HCEC 1CT (cell line): ENCODE measurements at places on chromosomes 4 and X.
A peak's percentile ranks its signal among the peaks of the same experiment; 100 is the strongest.

- peak; percentile 7 for DNase-seq
Observed at GRCh38 chrX:44747969-44748368, 95.9 kb upstream of the DUSP21 start.

DNA sequence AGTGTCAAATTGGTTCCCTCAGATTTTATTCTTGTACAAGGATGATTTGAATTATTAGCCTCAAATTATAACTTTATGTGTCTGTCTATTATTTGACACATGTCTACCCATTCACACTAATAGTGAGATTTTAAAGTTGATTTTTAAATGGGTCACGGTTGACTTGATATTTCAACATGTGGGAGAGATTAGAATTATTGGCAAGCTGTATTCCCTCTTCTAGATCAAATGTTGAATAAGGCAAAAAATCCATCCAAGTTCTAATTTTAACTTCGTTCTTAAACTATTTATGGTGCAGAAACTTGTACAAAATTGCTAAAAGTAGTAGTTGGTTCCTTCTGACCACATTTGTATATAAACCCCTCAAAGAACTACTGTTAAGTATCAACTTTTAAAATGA, 1498.0 kb downstream of the STIM2 start:
- DNase-seq = no peak

- peak; percentile 71 for DNase-seq
Observed at GRCh38 chr4:987624-988513, 1.0 kb downstream of the IDUA start.

DNA sequence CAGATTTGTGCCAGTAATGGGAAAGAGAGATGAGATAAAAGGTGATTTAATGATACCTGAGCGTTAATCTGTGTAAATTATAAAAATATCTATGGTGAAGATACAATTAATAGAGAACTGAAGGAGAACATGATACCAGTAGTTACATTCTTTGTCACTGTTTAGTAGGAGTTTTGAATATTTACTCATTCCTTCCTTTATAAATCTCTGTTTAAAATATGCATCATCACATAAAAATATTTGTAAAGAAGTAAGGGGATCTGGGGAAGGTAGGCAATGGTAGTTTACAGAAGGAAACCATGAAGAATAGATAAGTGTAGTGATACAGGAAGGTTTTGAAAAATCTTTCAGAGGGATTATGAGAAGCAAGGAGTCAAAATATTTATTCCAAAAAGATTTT, 190.6 kb upstream of the PCDH18 start:
- no peak for DNase-seq

DNA sequence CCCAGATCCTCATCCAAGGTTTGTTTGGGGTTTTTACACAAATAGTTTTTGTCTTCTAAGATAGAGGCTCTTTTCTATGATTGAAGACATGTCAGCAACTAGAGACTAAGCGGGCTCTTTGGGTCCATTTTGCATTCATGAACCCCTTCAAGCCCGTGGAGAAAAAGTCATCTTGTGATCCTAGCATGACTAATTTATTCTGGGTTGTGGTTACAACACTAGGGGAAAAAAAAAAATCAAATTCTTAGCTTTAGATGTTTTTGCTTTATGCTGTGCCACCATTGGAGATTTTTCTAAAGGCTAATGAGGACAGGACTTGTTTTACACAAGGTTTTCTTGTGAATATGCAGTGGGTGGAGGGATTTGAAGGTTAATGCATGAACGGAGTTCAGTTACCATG, 440.0 kb downstream of the PCDH7 start:
- no peak for DNase-seq

GRCh38 chr4:40722576-40723161, 27.1 kb upstream of the NSUN7 start:
- no peak for DNase-seq

DNA sequence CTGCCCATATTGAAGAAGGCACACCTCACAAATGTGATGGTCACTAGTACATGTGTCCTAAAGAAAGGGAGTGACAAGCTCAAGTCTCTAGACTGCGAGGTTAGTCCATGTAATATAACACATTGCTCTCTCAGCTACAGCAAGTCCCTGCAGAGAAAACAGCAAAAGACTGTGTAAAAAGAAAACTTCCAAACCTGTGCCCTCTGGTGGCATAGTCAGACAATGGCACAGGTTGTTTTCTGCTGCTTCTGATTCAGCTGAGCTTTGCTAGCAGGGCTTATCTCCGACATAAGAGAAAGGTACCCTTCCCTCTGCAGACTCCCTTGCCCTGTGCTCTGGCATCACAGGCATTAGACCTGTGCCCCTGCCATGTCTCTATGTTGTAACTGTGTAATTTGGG, 1.4 kb upstream of the SERPINA7 start:
- DNase-seq = no peak

DNA sequence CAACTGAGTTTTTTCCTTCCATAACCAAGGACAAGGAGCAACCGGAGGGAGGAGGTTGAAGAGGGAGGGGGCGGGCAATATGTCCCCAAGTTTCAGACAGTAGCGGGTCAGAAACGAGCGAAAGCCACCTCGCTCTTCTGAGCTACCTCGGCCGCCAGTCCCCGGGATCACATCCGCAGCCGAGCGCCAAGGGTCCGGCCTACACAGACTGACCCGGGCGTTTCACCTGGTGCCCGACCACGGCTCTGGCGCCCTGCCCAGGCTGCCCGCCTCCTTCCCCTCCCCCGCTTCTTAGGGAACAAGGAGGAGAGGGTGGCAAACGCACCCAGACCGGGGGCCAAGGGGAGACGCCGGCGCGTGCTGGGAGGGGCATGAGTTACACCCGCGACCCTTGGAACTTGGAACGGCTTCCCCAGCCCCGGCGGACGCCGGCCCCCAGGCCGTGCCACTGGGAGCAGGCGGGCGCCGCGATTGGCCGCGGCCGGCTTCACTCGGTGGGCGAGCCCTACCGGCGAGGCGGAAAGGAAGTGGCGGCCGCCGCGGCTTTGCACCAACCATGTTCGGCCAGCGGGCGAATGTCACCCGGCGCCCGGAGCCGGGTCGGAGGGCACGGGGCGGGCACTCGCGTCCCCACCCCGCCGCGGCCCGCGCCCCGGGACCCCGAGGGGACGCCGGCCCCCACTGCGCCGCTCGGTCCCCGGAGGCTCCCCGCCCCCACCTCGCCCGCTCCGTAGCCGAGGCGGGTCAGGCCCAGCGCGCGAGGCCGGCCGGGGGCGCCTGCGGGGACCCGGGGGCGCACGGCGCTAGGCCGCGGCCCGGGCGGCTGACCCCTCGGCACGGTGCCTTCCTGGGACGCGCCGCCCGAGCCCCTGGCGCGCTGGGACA, 1.5 kb downstream of the IRF2 start:
- DNase-seq = peak; percentile 34

DNA sequence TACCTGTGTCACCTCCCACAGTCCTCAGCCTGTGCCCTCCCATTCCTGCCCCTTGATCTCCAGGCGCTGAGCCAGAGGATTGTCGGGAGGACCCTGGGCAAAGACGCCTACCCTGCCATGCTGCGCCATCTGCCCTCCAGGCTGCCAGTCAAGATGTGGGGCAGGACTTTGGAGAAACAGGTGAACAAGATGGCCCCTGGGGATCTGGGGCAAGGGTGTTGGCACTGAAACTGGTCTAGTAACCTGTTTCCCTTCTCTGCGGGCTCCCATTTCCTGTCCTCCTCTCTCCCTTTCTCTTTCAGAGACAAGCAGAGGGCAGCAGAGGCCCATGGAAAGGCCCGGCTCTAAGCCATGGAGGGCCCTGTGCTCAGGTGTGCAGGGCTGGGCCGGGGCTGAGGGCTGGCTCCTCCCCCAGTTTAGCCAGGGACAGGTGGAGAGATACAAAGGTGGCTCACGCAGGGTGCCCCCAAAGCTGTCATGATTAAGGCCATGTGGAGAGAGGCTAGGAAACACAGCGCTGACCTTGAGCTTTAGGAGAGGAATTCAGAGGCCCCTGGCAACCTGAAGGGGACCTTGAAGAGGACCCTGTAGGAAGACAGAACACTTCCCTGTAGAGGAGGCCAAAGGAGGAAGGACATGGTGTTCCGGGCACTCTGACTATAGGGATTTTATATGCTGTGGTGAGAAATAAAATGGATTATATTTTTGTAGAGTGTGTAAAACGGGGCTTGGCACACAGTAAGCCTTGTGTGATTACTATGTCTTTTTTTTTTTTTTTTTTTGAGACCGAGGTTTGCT, at the start of gene GLOD5:
GLOD5 (plus strand) TSS at position 74 of the 798 bp plus-strand sequence; CDS start at position 118, 44 bp downstream.
- DNase-seq = no peak

DNA sequence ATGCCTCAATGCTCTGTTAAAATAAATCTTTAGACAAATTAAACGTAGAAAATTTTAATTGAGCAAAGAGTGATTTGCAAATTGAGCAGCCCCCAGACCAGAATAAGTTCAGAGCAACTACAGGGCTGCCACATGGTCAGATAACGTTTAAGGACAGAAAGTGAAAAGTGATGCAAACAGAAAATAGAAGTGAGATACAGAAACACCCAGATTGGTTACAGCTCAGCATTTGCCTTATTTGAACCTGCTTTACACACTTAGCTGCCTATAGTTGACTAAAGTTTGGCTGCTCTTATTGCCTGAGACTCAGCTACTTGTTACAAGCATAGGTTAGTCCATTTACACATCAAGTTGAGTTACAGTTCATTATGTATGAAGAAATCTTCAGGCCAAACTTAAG, 1800.8 kb upstream of the PCDH10 start:
- DNase-seq = no peak

DNA sequence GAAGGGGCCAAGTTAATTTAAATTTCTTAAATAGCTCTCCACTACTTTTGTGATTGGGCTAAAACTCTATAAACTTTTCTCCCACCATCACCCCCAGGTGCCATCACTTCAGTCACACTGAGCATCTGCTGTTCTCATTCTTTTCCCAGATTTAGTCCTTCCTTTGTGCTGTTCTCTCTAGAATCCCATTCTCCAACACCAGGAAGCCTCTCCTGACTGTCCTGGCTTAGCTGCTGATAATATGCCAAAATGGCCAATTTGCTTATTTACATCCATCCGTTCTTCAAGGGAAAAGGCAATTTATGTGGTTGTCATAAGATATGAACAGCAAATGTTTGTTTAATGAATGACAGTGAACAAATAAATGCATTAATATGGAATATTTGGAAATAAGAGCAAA, 44.1 kb downstream of the FGFBP1 start:
- no peak for DNase-seq

- DNase-seq = no peak
Observed at GRCh38 chrX:103513067-103513466, 6.2 kb downstream of the RAB40A start.

- DNase-seq = no peak
Observed at GRCh38 chr4:17492876-17493275, 19.0 kb downstream of the QDPR start.

- DNase-seq = no peak
Observed at GRCh38 chrX:111259559-111259958, 10.7 kb downstream of the CAPN6 start.

GRCh38 chr4:63717384-63717783, 691.9 kb downstream of the TECRL start:
- no peak for DNase-seq

DNA sequence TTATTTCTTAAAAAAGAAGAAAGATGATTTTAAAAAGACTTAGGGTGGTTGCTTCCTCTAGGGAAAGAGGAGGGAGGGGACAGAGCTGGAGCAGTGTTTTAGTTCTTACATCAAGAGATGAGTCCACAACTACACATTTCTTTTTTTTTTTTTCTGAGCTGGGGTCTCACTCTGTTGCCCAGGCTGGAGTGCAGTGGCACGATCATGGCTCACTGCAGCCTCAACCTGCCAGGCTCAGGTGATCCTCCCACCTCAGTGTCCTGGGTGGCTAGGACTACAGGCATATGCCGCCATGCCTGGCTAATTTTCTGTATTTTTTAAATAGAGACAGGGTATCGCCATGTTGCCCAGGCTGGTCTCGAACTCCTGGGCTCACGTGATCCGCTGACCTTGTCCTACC, 17.2 kb downstream of the SH3KBP1 start:
- DNase-seq = no peak

DNA sequence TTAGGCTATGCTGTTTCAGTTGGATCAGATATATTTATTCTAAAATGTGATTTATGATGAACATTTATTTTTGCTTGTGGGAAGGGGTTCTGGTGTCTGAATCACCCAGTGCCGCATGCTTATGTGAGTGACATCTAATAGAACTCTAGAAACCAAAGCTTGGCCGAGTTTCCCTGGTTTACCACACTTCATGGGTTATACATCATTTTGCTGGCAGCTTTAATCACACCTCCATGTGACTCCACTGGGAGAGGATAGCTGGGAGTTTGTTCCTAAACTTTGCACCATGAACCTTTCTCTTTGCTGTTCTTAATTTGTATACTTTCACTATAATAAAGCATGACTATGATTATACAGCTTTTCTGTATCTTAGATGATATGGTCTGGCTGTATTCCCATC, 382.9 kb downstream of the INPP4B start:
- DNase-seq = no peak

GRCh38 chr4:3780347-3781171, 14.4 kb downstream of the ADRA2C start:
- DNase-seq = no peak

DNA sequence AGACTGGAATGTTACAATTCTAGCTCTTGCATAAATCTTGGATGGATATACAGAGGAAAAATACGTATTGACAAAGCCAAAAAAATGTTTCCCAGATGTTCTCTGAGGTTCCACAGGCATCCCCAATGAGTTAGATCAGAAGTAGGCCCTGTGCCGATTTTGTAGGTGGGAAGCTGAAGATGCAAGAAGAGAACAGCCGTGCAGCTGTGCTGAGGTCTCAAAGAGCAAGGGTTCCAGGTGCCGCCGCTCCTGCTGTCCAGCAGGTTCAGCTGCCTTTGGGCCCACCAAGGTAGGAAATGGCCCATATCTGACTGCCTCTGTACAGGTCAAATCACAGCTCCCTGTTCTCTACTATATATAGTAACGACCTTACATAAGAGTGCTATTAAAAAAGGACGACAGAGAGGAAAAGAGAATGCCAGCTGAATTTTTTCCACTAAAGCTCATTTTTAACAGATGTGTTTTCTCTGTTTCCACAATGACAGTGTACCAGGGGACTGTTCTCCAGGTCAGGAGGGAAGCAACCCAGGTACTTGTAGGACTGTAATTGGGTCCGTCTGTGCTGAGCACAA, 155.6 kb downstream of the CBR4 start:
- no peak for DNase-seq

- DNase-seq = no peak
Observed at GRCh38 chr4:110638089-110638746, 15.3 kb upstream of the PITX2 start.

DNA sequence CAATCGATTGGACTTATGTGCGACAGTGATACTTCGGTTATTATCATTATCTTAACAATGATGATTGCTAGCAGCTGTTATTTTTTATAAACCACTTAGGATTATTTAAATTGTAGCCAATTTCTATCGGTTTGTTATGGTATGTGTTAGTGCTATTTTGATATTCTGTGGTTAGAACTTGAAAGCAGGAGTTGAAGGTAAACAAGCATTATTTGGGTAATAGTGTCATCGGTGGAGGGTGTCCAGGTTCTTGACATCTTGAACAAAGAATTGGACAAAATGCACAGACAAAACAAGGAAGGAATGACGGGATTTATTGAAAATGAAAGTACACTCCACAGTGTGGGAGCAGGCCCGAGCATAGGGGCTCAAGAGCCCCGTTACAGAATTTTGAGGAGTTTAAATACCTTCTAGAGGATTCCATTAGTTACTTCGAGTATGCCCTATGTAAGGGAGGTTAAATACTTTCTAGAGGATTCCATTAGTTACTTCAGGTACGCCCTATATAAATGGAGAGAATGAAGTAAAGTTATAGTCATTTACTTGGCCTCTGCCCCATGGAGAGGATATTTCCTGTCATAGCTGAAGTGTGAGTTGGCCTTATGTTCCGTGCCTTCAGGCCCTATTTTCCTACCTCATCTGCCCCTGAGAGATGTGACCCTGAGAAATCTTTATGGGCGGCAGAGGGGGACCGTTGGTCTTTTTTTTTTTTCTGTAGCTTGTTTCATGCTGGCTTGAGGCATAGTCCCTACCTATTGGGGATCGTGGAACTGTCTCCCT, 13.1 kb downstream of the MOB1B start:
- peak; percentile 59 for DNase-seq
